ENCODE measurements at places on chromosomes 4 and X.
A peak's percentile ranks its signal among the peaks of the same experiment; 100 is the strongest.

DNA sequence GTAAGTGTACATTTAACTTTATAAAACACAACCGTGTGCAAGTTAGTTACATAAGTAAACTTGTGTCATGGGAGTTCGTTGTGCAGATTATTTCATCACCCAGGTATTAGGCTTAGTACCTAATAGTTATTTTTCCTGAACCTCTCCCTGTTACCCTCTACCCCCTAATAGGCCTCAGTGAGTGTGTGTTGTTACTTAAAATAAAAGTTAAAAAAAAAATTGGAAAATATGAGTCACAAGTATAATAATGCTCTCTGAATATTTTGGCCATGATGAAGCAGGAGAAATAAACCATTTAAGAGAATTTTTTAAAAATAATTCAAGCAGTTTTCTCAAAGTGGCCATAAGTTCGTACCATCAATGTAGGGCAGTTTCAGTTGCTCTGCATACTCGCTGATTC, 105.1 kb upstream of the GRID2 start:
- DNase-seq, result peak; percentile 15

GRCh38 chr4:177214935-177215334, 94.7 kb upstream of the NEIL3 start:
- peak; percentile 56 for DNase-seq

- no peak for DNase-seq
Observed at GRCh38 chrX:100376576-100376975, 33.5 kb downstream of the PCDH19 start.

GRCh38 chr4:25813448-25814106, 49.2 kb downstream of the SEL1L3 start:
- peak; percentile 42 for DNase-seq

GRCh38 chr4:93747220-93747619, 81.3 kb upstream of the ATOH1 start:
- DNase-seq, result no peak

GRCh38 chr4:81737865-81738559, 266.3 kb upstream of the RASGEF1B start:
- DNase-seq, result no peak

DNA sequence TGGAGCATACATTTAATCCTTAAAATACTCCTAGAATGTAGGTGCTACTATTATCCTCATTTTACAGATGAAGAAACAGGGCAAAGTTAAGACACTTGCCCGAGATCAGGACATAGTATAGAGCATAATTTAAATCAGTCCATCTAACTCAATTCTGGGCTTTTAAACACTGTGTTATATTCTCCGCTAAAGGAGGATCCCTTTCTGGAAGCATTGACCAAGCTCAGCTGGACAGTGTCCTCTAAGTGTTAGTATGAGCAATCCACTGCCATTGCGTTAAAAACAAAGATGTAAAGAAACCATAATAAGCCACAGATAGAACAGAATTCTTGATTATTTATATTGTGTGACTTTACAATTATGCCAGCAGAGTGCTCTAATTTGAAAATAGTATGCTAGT, 207.0 kb downstream of the ARHGAP24 start:
- no peak for DNase-seq

- DNase-seq, result no peak
Observed at GRCh38 chr4:25088093-25088952, 57.6 kb upstream of the LGI2 start.

- no peak for DNase-seq
Observed at GRCh38 chr4:152346526-152346925, 189.4 kb downstream of the FBXW7 start.

- peak; percentile 13 for DNase-seq
Observed at GRCh38 chrX:3550160-3550751, 163.2 kb downstream of the PRKX start.

GRCh38 chrX:72306851-72307645, 1.3 kb upstream of the CITED1 start:
- DNase-seq, result no peak

Data from HS-5 (cell line).